SK-N-DZ (cell line): ENCODE measurements at places on chromosomes 2 and 18.
A peak's percentile ranks its signal among the peaks of the same experiment; 100 is the strongest.

DNA sequence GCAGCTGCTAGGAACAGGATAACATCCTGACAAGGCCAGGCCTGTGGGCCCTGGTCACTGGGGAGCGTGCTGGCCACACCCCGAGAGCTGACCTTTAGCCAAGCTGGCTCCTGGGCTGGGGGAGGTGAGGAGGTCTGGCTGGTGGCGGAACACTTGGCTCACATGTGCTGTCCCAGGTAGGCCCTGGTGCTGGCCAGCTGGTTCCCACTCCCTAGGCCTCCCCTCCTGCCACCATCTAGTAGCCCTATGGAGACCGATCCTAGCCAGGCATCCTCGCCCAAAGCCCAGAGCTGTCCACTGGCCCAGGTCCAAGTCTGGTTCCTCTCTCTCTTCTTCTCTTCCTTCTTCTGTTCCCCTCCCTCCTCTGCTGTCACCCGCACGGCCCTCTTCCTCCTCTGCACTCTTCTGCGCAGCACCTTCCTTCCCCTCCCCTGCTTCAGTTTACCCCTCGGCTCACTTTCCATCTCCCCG lies 52.4 kb downstream of the TNS1 start:
- DNase-seq, result no peak

DNA sequence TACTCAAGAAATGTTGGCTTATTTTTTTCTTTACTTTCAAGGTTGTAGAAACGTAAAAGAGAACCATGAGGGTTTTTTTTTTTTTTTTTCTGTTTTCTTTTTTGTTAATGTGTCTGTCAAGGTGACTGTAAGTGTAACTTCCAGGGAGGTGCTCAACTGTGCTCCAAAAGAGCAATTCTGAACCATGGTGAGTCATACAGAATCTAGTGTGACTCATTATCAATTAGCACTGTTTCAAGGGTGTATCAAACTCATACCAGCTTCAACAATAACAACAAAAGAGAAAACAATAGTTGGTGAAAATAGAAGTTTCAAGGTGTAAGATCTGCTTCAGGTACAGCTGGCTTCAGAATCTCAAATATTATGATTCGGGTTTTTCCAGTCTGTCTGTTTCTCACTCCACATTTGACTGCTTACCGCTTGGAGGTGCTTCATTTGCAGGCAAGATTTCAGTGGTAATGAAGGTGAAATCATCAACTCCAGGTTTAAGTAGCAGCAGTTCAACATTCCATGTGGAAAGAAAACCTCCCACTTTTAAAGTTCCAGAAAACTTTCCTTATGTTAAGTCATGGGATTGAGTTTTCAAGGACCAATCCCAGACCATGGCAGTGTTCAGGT lies 850.6 kb downstream of the CNTNAP5 start:
- no peak for DNase-seq

DNA sequence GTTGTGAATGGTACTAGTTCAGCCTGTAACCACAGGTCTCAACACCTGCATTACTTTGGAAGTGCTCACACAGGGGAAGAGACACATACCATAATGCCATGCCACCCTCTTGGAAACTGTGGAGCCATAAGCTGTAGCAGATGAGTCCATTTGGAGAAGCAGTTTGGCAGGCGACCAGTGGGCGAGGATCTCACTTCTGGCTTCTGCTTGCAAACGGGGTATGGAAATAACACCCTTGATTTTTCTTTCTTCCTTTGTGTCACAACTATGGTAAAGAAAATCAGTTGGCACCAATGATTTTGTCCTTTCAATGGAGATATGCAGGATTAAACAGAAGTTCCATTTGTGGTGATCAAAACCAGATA lies 28.6 kb downstream of the APOB start:
- no peak for DNase-seq

GRCh38 chr2:15899751-15900493 lies 40.4 kb upstream of the MYCN start:
- peak; percentile 92 for DNase-seq

DNA sequence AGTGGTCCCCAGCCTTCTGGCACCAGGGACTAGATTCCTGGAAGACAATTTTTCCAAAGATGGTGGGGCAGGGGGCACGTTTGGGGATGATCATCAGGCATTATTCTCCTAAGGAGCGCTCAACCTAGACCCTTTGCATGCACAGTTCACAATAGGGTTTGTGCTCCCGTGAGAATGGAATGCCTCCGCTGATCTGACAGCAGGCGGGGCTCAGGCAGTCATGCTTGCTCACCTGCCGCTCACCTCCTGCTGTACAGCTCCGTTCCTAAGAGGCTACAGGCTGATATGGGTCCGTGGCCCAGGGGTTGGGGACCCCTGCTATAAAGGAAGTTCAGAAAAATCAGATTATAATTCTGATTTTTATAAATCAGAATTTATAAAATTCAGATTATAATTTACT lies 22.3 kb upstream of the TYMS start:
- no peak for DNase-seq

GRCh38 chr2:30191819-30192271 lies 39.5 kb upstream of the LBH start:
- DNase-seq, result no peak

DNA sequence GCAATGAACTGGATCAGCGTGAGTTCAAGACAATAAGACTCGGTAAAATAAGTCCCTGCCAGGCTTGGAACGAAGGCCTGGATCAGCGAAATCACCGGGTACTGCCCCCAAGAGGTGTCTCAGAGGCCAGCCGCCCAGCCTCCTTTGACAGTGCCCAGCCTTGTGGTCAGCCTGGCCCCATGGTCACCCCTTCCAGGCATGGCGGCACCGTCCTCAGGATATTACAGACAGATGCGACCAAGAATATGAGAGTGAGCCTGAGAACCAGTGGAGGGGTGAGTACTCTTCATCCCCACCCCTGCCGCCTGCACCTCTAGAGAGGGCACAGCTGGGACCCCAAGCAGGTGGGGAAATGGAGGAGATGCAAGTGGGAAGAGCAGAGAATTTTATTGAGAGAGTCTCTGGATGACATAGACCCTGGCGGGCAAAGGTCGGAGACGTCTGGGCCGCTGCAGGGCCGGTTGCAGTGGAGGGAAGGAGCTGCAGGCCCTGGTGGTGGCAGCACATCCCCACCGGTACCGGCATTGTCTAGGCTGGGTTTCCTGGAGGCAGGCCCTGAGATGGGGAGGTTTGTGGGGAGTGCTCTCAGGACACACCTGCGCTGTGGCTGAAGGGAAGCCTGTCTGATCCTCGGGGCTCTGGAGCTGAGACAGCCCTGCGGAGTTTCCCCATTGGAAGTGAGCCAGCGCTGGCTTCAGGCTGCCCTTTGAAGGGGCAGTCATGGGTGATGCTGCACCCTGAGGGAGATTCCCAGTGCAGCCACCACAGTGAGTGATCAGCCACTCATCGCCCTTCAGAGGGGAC lies 190.0 kb downstream of the SEPTIN10 start:
- DNase-seq, result no peak

GRCh38 chr2:42659609-42660008 lies 91.2 kb downstream of the MTA3 start:
- no peak for DNase-seq

- no peak for DNase-seq
These were observed 98.7 kb upstream of the ALKAL2 start for GRCh38 chr2:386406-387103.

GRCh38 chr2:7203056-7203467 lies 285.9 kb downstream of the RNF144A start:
- peak; percentile 77 for DNase-seq

GRCh38 chr2:60867848-60868247 lies 13.5 kb upstream of the REL start:
- no peak for DNase-seq

- no peak for DNase-seq
These were observed 2.8 kb downstream of the SH3BP4 start for GRCh38 chr2:234954551-234954992.

- no peak for DNase-seq
These were observed 310.8 kb downstream of the TGIF1 start for GRCh38 chr18:3760741-3761140.

- no peak for DNase-seq
These were observed 10.8 kb downstream of the SIX3 start for GRCh38 chr2:44952143-44952805.

GRCh38 chr2:4140281-4140970 lies 437.1 kb downstream of the DCDC2C start:
- no peak for DNase-seq

DNA sequence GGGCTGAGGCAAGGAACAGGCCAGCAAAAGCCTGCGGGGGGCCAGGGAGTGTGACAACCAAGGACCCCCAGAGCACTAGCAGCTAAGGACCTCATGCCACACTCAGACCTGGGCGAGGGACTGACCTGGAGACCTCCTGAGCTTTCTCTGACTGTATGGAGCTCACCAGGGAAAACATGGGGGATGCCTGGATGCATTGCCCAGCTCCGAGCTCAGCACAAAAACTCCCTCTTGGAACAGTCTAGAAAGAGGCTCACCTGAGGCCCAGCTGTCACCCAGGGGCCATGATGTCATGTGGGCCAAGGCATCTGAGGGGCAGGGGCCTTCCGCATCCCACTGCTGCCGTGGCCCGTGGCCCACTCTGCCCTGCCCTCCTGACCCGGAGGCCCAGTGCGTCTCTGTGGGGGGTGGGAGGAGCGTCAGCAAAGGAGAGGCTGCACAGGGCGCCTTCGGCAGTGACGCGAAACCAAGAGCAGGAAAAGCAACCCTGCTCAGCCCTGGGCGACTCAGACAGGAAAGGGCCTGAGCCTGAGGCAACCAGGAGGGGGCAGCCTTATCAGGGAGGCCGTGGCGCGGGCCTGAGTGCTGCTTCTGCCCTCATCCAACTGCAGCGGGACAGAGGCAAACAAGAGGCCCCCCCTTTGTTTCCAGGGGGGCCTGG lies 57.3 kb upstream of the ALPP start:
- DNase-seq, result no peak

GRCh38 chr2:192570788-192571187 lies 376.1 kb upstream of the TMEFF2 start:
- DNase-seq, result no peak

- DNase-seq, result peak; percentile 68
These were observed 176.4 kb downstream of the AGAP1 start for GRCh38 chr2:235669983-235670962.

GRCh38 chr18:47118981-47119380 lies 31.3 kb downstream of the HDHD2 start:
- no peak for DNase-seq

DNA sequence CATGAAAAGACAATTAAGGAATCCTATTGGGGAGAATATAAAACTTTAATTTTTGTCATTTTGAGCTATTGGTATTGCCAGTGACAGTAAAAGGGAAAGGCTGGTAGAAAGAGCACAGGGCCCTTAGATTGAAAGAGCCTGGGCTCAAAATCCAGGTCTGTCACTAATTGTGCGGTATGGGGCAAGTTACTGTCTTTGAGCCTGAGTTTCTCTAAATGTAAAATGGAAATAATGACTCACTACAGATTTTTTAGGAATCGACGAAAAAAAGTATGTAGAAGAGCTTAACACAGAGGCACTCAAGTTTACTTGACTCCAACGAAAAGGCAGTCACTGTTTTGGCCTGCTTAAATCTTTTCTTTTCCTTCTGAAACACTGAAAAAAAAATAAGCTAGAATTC lies 7.0 kb downstream of the NDUFV2 start:
- no peak for DNase-seq

DNA sequence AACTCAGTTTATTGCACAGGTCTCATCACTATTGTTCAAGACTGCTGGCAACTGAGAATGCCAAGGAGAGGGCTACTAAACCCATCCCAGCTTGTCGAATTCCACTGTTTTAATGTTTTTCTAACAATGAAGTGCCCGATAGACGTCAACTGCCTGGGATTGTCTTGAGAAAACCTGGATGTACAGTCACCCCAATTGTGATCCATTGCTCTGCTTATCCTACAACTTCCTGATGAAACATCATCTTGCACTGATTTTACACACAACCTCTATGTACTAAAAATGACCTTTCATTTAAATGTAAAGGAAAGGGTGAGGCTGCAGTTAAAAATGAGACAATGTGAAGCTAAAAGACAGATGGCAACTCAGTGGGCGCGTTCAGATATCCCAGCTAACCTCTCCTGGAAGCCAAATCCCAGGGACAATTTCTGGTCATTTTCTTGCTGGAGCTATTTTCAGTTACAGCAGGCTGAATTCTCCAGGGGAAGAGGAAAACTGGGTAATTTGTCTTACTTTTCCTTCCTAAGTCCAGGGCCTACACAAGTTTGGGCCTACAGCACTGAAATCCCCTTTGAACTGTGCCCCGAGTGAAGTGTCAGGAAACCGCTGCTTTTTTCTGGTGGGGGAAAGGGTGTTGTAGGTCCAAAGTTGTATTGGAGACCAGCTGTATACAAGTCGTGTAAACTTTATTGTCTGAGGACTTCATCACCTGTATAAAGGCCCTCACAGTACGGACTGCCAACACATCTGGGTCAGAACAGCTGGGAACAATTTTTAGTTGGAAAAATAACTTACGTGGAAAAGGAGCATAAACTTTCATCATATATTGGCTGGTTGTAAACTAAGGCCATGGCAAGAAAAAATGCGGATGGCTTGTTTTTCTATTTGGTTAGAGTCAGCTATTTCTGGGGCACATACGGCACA lies 68.9 kb upstream of the LTBP1 start:
- DNase-seq, result no peak

GRCh38 chr18:21550510-21550970 lies 50.0 kb downstream of the ESCO1 start:
- no peak for DNase-seq

- DNase-seq, result no peak
These were observed 74.2 kb downstream of the LPIN1 start for GRCh38 chr2:11820650-11821049.
